ENCODE measurements at places on chromosomes 5 and 9.

GRCh38 chr5:124395287-124395686, 351.2 kb downstream of the ZNF608 start:
- DNase-seq, result no peak

- DNase-seq, result no peak
Measured at GRCh38 chr5:75659791-75660450, 48.7 kb downstream of the ANKDD1B start.

GRCh38 chr5:56852228-56853000, 37.1 kb downstream of the MAP3K1 start:
- DNase-seq, result peak; percentile 19

GRCh38 chr5:98556712-98557111, 216.8 kb upstream of the RGMB start:
- DNase-seq, result peak; percentile 67

- no peak for DNase-seq
Measured at GRCh38 chr9:68581696-68582095, 41.0 kb upstream of the TMEM252 start.

- DNase-seq, result no peak
Measured at GRCh38 chr5:176916337-176916736, 17.2 kb upstream of the HK3 start.

- DNase-seq, result peak; percentile 14
Measured at GRCh38 chr5:32059761-32060530, 114.2 kb downstream of the GOLPH3 start.
